GM13976 (cell line): ENCODE measurements at places on chromosomes 6 and 20.

DNA sequence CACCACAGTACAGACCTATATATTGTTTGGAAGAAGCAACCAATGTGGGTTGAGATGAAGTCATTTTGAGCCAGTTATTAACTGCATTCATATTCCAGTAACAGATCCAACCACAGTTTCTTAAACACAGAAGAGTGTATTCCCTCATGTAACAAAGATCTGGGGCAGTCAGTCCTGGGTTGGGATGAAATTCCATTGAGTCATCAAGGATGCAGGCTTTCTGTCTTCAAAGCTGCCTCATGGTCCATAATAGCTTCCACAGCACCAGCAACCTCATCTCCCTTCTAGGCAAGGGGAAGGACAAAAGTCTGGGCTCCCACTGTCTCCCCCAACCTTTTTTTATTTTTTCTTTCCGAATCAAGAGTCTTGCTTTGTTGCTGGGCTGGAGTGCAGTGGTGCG is 2.9 kb upstream of the SOD2 start:
- no peak for DNase-seq

GRCh38 chr6:132790450-132790849 is 8.0 kb downstream of the SLC18B1 start:
- no peak for DNase-seq

GRCh38 chr6:38612143-38612965 is 27.4 kb downstream of the BTBD9 start:
- no peak for DNase-seq

- DNase-seq: no peak
These were observed 91.8 kb downstream of the PLEKHG1 start for GRCh38 chr6:150691463-150691862.

- no peak for DNase-seq
These were observed 124.6 kb upstream of the THEMIS start for GRCh38 chr6:128025478-128025877.

DNA sequence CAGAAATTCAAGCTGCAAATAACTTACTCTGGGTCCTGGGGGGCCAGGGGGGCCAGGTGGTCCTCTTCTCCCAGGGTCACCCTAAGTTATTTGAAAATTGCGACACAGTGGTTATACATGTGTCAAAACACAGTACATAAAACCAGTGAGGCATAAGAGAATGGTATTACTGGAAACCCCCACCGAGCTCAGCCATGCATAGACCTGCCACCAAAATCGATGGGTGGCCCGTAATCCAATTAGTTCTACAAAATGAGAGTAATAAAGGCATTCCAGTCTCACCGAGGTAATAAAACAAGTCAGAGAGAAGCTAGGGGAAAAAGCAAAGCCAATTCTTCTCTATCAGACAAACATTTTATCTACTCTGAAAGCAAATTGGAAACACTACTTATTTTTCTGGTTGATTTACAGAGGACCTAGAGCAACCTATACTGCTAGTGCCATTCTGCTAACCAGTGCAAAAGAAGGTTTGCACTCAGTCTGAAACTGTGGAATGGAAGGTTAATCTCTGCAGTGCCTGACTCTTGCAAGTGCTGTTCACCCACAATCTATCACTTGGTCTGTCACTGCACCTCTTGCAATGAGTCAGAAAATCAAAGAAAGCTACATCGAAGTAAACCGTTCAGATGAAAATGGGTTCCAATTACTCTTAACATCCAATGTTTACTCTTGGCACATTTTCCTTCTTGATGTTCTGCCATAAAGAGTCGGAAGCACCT is 32.4 kb downstream of the COL9A1 start:
- no peak for DNase-seq

DNA sequence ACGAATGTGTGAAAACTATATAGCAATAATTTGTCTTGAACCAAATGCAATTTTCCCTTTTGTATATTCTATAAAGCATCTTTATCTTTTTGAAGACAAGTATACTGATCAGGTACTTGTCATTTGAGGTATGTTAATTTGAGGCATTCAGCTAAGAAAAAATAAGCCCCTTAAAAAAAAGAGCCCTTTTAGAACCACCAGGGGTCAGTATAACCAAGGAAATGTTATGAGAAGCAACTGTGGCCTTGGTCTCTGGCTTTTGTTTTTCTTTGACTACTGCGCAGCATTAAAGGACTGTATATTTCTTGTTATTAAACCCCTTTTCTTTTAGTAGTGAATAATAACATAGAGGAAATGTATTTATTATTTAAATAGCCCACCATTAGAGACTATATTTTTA is 43.1 kb downstream of the CD109 start:
- DNase-seq: peak; percentile 44

DNA sequence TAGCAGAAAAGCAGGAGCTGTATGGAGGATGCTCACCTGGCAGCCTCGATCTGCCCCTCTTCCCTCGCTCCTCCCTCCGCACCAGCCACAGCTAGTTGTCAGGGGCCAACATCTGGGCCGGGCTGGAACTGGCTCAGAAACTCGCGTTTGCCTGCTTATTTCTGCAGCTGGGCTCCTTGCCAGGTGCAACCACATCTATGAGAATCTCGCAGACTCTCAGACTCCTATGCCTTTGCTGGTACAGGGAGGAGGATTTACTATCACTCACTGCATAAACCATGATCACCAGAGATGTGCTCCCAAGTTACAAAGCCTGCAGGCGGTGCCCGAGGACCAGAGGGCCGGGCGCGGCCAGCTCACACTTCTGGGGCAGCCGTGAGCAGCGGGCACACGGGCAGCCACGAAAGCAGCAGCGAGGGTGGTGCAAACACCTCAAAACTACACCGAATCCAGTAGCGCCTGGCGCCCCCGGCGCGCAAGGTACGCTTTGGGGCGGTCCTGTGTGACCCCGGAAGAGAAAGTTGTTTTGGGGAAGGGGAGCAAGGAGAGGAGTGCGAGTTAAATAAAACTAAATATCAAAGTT is 577 bp upstream of the LRRC1 start:
- peak; percentile 65 for DNase-seq

GRCh38 chr20:50222309-50223038 is 31.8 kb downstream of the CEBPB start:
- DNase-seq: no peak

DNA sequence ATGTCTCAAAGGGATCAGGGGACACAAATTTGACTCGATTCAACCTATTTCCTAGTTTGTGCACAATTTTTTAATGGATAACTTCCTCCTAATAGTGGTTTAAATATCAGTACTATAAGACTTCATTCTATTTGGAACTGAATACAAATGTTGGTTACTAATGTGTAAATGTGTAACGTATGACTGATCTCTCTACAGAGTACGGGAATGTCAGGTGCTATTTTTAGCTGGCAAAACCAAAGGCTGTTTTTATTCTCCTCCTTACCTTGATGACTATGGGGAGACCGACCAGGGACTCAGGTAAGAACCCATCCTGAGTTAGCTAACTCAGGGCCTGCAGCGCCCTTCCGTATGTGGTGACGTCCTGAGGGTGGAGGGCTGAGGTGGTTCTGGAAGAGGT is 33.0 kb downstream of the PRPH2 start:
- no peak for DNase-seq

DNA sequence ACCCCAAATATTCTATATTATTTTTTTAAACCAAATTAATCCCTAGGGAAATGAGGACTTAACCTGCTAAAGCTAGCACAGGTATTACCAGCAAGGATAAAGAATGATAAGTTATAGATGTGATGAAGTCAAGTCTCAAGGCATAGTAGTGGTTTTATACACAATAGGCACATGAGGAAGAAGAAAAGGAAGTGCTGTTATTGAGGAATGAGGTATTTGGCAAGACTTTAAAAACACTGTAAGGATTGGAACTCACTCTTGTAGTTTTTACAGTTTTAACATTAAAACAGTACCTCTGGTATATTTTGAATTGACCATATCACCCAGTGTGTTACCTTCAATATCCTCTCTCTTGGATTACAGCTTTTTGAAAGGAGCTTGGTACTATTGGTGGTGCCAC is 54.6 kb downstream of the PHF3 start:
- DNase-seq: no peak

DNA sequence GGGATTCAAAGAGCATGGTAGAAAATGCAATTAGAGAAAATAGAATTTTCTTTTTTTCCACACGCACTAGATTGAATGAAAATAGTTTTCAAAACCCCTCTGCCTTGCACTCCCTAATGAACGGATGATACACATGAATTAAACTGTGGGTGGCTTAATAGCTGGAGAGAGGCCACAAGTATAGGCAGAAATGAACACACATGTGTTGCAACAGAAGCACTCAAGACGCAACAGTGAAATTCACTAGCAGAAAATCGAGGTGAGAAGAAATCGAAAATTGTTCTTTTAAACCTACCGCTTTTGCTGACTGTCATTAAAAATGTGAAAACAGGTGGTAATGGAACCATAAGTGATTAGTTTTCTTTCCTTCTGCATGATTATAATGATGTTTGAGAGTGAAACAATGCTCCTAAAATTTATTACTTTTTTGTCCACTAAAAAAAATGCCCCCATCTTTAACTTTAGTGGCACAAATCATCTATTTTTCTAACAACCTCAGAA is 80.1 kb upstream of the SHLD1 start:
- no peak for DNase-seq

GRCh38 chr6:156807795-156808194 is 30.6 kb downstream of the ARID1B start:
- DNase-seq: no peak

DNA sequence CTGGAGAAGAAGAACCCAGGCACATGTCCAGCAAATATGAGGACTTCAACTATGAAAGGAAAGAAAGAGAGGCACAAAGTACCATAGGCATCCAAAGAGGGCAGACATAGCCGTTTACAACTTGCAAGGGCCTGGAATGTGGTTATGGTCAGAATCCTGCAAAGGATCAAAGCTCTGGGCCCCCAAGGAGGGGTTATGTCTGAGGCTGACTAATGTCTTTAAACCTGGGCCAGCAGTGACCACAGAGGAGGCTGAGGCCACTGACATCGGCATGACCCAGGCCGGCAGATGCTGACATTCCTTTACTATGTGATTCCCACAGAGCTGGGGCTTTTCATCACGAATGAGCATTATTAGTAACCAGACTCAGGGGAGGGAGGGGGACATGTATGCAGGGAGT is 861.1 kb downstream of the DHX35 start:
- no peak for DNase-seq

DNA sequence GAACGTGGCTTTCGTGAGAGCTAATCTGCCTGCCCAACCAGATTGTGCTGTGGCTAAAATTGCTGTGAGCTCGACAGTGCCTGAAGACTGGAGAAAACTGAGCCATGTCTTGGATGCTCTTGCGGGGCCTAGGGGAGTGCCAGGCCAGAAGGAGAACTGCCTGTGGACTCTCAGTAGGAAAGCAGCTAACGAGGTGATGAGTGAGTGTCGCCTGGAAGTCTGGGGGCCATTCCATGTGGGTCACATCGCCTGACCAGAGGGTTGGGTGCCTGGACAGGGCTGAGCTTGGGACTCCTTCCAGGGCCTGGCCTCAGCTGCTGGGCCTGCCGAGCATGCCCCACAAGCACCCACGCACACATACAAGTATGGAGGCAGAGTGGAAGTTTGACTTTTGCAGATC is 166.5 kb downstream of the VEGFA start:
- no peak for DNase-seq
